ENCODE measurements at places on chromosomes 7 and 10. TPM values are rescaled to one million over a fixed set of nuclear protein-coding genes. Genes with fewer than 3 reads are reported as not detected.

DNA sequence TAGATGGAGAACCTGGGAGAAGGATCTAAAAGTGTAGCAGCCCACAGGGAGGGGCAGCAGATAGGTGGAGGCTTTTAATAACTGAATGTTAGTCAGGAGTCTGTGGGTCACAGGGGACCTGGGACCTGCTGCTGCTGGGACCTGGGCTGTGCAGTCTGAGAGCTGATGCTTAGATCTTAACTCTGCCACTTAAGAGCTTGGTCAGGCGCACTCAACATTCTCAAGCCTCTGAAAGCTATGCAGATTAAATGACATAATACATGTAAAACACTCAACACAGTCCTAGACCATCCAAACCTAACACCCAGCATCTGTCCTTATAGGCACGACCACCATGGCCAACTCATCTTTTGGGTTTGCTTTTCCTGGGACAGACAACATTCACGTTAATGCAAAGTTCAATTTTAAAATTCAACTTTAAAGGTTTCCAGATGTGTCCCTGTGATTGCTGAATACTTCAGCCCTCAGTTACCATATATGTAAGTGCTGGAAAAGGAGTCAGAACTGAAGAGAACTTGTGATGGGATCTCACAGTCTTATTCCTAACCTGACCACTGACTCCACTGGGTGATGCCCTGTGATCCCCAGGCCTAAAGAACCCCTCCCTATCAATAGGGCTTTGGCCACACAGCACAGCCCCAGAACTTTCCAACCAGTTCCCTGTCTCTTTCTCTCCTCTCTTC lies 321.0 kb downstream of the PLXNA4 start:
- DNase-seq = peak; percentile 28
- H3K27ac ChIP-seq = peak overlapping the region; percentile 88
- no peaks in the 10 kb centered on the region for H3K27me3 ChIP-seq
- no peaks in the 10 kb centered on the region for H3K36me3 ChIP-seq
- peaks cover 63% of the 10 kb centered on the region for H3K4me1 ChIP-seq
- no peak overlapping the region for H3K4me3 ChIP-seq

GRCh38 chr7:1236831-1237701 lies 4.4 kb downstream of the UNCX start:
- no peaks in the 10 kb centered on the region for H3K36me3 ChIP-seq
- H3K4me1 ChIP-seq = no peaks in the 10 kb centered on the region
- H3K4me3 ChIP-seq = no peak overlapping the region
- no peak overlapping the region for H3K27ac ChIP-seq
- no peaks in the 10 kb centered on the region for H3K27me3 ChIP-seq

Gene TDRD1
- total RNA-seq = 0.61 TPM

Gene SLC39A12
- total RNA-seq = not detected

DNA sequence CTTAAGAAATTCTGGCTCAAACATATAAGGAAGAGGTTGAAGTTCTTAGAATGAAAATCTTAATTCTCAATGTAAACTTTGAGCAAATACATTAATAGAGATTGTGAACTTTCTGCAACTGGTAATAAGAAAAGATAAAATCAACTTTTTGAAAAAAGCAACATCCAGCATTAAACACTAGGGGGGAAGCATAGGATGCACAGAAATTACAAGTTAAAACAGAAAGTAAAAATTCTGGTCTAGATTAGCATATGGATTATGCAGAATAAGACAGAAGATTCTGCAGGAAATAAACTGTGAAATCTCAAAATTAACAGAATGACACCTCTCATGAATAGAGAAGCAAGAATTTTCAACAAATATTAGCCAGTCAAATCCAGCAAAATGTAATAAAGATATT lies 38.0 kb upstream of the CAV2 start:
- H3K36me3 ChIP-seq = no peaks in the 10 kb centered on the region
- no peak for DNase-seq
- no peak overlapping the region for H3K27ac ChIP-seq
- H3K4me1 ChIP-seq = peaks cover 5% of the 10 kb centered on the region
- H3K4me3 ChIP-seq = no peak overlapping the region
- no peaks in the 10 kb centered on the region for H3K27me3 ChIP-seq

DNA sequence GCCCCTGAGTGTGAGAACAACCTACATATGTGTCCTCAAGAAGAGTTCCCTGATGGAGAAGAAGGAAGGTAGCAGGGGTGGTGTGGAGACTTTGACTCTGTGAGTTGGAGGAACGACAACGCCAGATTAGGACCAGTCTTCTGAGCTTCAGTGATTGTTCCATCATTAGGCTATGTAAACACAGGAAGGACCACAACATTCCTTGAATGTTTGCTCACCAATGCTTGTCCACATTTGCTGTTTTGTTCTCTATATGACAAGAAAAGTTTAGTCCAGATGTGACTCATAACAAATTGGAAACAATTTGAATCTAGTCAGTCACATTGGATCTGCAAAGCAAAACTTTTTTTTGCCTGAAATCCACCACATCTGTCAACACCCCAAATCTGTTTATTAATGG lies 62.7 kb downstream of the ENTPD1 start:
- peak; percentile 39 for DNase-seq
- H3K4me1 ChIP-seq = peaks cover 33% of the 10 kb centered on the region
- no peaks in the 10 kb centered on the region for H3K36me3 ChIP-seq

DNA sequence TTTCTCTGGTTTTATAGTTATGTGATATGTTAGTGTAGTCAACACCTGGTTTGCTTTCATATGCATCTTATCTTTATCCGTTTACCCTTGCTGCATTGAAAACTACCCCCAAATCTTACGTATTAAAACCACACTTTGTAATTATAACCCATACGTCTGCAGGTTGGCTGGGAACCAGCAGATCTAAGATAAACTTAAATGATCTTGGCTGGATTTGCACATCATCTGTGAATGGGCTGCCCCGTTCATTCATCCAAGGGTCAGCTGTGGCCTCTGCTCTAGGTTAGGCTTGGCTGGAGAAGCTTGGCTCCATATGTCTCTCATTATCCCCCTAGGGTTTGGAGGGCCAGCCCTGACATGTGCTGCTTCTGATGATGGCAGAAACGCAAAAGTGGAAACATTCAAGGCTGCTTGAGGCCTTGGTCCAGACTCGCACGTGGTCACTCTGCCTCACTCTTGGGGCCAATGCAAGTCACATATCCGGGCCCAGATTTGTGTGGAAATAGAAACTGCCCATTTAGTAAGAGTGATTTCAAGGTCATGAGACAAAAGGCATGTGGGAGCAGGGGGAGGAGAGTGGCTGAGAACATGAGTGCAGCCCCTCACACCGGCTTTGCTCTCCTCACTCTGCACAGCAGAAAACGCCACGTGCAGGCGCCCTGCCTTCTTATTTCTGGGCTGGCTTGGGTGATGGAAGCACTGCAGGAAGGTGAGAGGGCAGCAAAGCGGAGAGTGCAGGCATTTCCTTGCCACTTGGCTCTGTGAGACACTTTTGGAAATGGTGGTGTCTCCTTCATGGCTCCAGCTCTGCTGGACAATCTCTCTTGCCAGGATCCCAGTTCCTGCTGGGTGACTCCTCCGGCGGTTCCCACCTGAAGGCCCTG lies 553.8 kb downstream of the GLRX3 start:
- H3K27ac ChIP-seq = no peak overlapping the region
- DNase-seq = no peak
- no peaks in the 10 kb centered on the region for H3K4me1 ChIP-seq
- no peaks in the 10 kb centered on the region for H3K27me3 ChIP-seq

- H3K27ac ChIP-seq = no peak overlapping the region
- no peaks in the 10 kb centered on the region for H3K4me1 ChIP-seq
- H3K27me3 ChIP-seq = no peaks in the 10 kb centered on the region
- peaks cover 5% of the 10 kb centered on the region for H3K36me3 ChIP-seq
- no peak overlapping the region for H3K4me3 ChIP-seq
- DNase-seq = no peak
These were observed 63.8 kb downstream of the SLC37A3 start for GRCh38 chr7:140334341-140335057.

GRCh38 chr10:61390851-61391250 lies 62.3 kb downstream of the TMEM26 start:
- no peak for DNase-seq
- H3K27ac ChIP-seq = no peak overlapping the region
- H3K4me1 ChIP-seq = no peaks in the 10 kb centered on the region
- no peak overlapping the region for H3K4me3 ChIP-seq

Gene PNLIPRP3
- total RNA-seq = not detected

DNA sequence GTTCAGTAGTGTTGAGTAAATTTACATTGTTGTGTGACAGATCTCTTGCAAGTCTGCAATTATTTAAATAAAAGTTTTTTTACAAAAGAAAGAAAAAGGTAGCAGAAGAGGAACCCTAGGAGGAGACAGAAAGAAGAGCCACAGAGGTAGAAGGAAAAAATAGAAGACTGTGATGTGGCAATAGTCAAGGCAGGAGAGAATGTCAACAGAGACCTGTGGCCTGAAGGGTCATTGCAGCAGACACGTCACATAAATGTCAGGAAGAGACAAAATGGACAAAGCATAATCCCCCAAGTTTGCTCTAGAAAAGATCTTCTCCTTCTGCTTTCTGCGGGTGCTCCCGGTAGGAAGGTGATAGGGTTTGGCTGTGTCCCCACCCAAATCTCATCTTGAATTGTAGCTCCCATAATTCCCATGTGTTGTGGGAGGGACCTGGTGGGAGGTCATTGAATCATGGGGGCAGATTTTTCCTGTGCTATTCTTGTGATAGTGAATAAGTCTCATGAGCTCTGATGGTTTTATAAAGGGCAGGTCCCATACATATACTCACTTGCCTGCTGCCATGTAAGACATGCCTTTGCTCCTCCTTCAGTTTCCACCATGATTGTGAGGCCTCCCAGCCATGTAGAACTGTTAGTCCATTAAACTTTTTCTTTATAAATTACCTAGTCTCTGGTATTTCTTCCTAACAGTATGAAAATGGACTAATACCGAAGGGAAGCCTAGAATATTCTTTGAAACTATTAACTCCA lies 41.1 kb upstream of the KDM7A start:
- H3K4me1 ChIP-seq = no peaks in the 10 kb centered on the region
- H3K36me3 ChIP-seq = no peaks in the 10 kb centered on the region
- 0 out of 2 replicates have a peak, but pooled peaks cover 7% of the 10 kb centered on the region for H3K27me3 ChIP-seq
- no peak overlapping the region for H3K4me3 ChIP-seq
- DNase-seq = no peak

DNA sequence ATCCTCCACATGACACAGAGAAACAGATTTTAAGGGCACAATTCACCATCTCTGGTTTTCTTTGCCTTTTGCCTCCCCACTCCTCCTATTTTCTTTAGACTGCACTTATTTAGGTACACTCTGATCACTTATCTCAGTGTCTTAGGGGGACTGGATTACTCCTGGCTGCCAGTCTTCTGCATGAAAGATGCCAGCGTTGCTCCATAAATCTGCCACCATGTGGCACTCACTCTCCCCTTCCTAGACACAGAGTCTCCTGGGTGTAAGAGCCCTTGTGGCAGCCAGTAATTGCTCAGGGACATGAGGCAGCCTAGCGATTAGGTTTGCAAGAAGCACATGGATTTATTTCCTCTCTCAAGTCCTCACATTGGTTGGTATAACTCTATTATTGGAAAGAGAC lies 34.5 kb upstream of the RBM20 start:
- H3K36me3 ChIP-seq = peaks cover 14% of the 10 kb centered on the region
- H3K4me1 ChIP-seq = peaks cover 6% of the 10 kb centered on the region
- no peak overlapping the region for H3K4me3 ChIP-seq
- H3K27ac ChIP-seq = no peak overlapping the region

DNA sequence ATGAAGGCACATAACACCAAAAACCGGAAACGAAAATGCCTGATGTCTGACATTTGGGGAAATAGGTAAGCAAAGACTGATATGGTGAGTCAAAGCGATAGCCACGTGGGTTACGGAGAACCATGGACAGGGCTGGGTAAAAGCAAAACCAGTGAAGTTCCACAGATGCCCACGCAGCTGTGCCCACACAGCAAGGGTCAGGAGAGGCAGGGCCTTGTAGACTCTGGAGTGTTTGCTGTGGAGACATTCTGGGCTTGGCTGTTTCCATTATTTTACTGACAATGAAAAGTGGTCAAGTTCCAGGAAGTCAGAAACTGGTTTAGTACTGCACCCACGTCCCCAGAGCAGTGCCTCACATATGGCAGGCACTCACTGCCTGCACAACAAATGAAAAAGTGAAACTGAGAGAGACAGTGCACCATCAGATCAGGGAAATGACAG lies 148.7 kb downstream of the ZMYND11 start:
- no peaks in the 10 kb centered on the region for H3K4me1 ChIP-seq
- H3K27me3 ChIP-seq = no peaks in the 10 kb centered on the region
- H3K27ac ChIP-seq = no peak overlapping the region

DNA sequence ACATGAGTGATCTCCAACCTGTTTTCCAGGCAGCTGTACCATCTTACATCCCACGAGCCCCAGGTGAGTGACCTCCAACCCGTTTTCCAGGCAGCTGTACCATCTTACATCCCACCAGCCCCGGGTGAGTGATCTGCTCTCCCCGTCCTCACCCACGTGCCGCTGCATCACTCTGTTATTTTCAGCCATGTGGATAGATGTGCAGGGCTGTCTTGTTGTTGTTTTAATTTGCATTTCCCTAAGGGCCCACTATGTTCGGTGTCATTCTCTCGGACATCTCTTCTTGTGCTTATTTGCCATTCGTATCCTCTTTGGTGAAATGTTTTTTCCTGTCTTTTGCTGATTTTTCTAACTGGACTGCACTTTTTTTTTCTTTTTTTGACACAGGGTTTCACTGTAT lies 17.9 kb upstream of the LARP4B start:
- H3K4me1 ChIP-seq = no peaks in the 10 kb centered on the region
- DNase-seq = no peak
- no peak overlapping the region for H3K4me3 ChIP-seq
- H3K27me3 ChIP-seq = no peaks in the 10 kb centered on the region
- H3K36me3 ChIP-seq = no peaks in the 10 kb centered on the region

Gene TECTB
- not detected for total RNA-seq

GRCh38 chr7:11281953-11282352 lies 308.3 kb downstream of the PHF14 start:
- H3K36me3 ChIP-seq = no peaks in the 10 kb centered on the region
- no peak for DNase-seq
- no peaks in the 10 kb centered on the region for H3K27me3 ChIP-seq
- H3K27ac ChIP-seq = no peak overlapping the region

DNA sequence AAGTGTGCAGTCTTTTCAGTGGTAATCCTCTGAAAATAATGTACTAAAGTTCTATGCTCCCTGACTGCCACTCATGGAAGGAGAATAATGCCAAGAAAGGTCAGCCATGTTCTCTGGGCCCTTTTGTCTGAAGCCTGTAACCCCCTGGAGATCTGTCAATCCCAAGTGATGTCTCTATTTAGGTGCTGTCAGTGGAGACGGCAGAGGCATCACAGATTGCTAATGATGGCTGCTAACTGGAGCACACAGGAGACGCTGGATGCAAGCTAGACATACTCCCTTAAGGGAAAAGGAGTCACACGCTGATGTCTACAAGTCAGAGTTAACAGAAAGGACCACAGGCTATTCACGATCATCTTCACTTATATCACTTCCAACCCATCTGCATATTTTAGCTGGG lies 118.8 kb downstream of the RSU1 start:
- H3K27me3 ChIP-seq = no peaks in the 10 kb centered on the region
- H3K27ac ChIP-seq = no peak overlapping the region
- no peak overlapping the region for H3K4me3 ChIP-seq
- H3K4me1 ChIP-seq = no peaks in the 10 kb centered on the region
- no peak for DNase-seq
- H3K36me3 ChIP-seq = no peaks in the 10 kb centered on the region

- H3K27ac ChIP-seq = no peak overlapping the region
- H3K36me3 ChIP-seq = no peaks in the 10 kb centered on the region
- no peaks in the 10 kb centered on the region for H3K27me3 ChIP-seq
- H3K4me1 ChIP-seq = peaks cover 15% of the 10 kb centered on the region
- no peak for DNase-seq
These were observed 157.3 kb downstream of the CACNA2D1 start for GRCh38 chr7:82286096-82286797.
